ENCODE measurements at places on chromosomes 6 and 20.
A peak's percentile ranks its signal among the peaks of the same experiment; 100 is the strongest.

GRCh38 chr20:37565134-37565811 lies 37.6 kb upstream of the BLCAP start:
- no peak for DNase-seq
- H3K4me1 ChIP-seq, result no peaks in the 10 kb centered on the region
- no peak overlapping the region for H3K4me3 ChIP-seq
- H3K36me3 ChIP-seq, result no peaks in the 10 kb centered on the region

DNA sequence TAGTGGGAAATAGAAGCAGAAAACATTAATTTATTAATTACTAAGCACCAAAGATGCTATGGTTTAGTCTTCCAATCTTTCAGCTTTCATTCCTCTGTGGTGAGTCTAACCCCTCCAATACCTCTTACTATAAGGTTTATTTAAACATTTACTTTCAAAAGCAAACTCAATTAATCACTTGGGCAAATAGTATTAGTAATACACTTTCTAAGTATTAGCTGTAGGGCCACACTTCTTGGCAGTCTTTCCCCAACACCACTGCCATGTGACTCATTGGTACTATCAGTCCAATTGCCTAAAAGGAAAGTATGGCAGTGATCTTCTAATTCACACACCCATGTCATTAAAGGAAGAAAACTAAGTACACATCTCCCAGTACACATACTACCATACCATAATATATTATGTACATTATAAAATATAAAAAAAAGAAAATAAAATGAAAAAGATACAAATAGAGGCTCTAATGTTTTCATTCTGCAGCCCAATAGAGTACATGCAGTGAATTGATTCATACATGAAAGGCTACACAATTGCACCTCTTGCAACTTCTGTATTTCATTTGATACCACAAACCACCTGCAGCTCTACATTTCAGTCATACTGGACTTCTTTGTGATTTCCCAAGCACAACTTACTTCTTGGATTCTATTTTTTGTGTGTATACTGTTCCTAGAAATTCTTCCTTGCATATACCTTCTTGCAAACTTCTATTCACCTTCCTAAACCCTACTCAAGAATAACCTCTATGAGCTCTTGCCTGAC lies 218.6 kb downstream of the PKHD1 start:
- no peaks in the 10 kb centered on the region for H3K4me1 ChIP-seq
- no peaks in the 10 kb centered on the region for H3K27me3 ChIP-seq
- H3K4me3 ChIP-seq, result no peak overlapping the region
- DNase-seq, result no peak

GRCh38 chr6:130827247-130828149 lies at the start of gene SMLR1:
Gene SMLR1, plus strand, starts transcription at chr6:130827406. Its CDS starts 8 bp downstream, at chr6:130827414.
- peaks cover 8% of the 10 kb centered on the region for H3K27me3 ChIP-seq
- no peaks in the 10 kb centered on the region for H3K36me3 ChIP-seq
- H3K27ac ChIP-seq, result no peak within 1 kb of the TSS
- no peaks in the 10 kb centered on the region for H3K4me1 ChIP-seq

GRCh38 chr6:66772800-66773199 lies 1065.8 kb upstream of the EYS start:
- H3K36me3 ChIP-seq, result no peaks in the 10 kb centered on the region
- no peaks in the 10 kb centered on the region for H3K27me3 ChIP-seq
- H3K27ac ChIP-seq, result no peak overlapping the region
- no peak overlapping the region for H3K4me3 ChIP-seq
- DNase-seq, result no peak

- no peak overlapping the region for H3K4me3 ChIP-seq
- H3K27me3 ChIP-seq, result no peaks in the 10 kb centered on the region
- peaks cover 5% of the 10 kb centered on the region for H3K36me3 ChIP-seq
- peaks cover 28% of the 10 kb centered on the region for H3K4me1 ChIP-seq
Observed at GRCh38 chr6:35396991-35397390, 54.6 kb downstream of the PPARD start.

- H3K4me3 ChIP-seq, result no peak overlapping the region
- no peaks in the 10 kb centered on the region for H3K4me1 ChIP-seq
- H3K27me3 ChIP-seq, result peaks cover 13% of the 10 kb centered on the region
- no peak overlapping the region for H3K27ac ChIP-seq
- no peak for DNase-seq
Observed at GRCh38 chr6:11607383-11607782, 69.8 kb downstream of the TMEM170B start.

GRCh38 chr20:5714261-5715041 lies 35.8 kb upstream of the SHLD1 start:
- peaks cover 17% of the 10 kb centered on the region for H3K4me1 ChIP-seq
- H3K36me3 ChIP-seq, result no peaks in the 10 kb centered on the region
- peak overlapping the region; percentile 49 for H3K27ac ChIP-seq
- peak; percentile 61 for DNase-seq
- H3K27me3 ChIP-seq, result no peaks in the 10 kb centered on the region

DNA sequence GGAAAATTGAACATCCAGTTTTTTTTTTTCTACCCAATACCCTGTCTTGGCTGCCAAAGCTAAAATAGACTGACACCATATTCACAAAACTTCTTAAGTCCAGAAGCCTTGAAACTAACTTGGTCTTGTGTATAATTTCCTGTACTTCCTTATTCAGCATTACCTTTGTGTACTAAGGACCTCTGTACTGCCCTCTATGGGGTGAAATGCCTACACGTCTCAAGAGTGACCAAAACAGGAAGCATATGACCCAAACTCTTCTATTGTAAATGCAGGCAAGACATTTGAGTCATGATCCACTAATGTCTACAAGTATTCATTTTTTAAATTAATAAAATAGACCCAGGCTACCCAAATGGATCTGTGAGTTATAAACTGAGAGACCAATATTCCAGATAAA lies 50.4 kb downstream of the HMGCLL1 start:
- H3K36me3 ChIP-seq, result no peaks in the 10 kb centered on the region
- no peak overlapping the region for H3K27ac ChIP-seq
- no peak for DNase-seq
- H3K27me3 ChIP-seq, result no peaks in the 10 kb centered on the region
- no peaks in the 10 kb centered on the region for H3K4me1 ChIP-seq
- H3K4me3 ChIP-seq, result no peak overlapping the region

Measured in activated T-helper 2 cell treated with anti-CD3 and anti-CD28 coated beads, Interferon-gamma antibody, Interleukin-2, Interleukin-4, amounts not matched to agents 10 μg/mL and 5 μg/mL and 100 μg/mL, durations not matched to agents 14 hours and 24 hours and 36 hours (primary cell).